CD8-positive, alpha-beta T cell (primary cell): ENCODE measurements at places on chromosomes 7 and 10.

DNA sequence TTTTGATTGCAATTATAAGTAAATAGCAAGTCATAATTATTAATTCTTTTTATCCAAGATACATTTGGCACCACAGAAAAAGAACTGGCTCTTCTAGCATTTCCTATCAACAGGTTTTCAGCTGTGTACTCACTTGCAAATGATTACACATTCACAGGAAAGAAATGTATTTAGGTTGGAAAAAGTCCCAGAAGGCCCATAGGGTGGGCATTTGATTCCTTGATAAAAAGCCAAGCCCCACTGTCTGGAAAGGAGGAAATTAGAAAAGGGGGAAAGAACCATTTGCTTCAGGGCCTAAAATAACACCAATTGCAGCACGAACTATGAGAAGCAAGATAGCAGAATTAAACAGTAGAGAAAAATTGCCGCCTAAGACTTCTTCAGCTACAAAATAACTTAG, 80.8 kb upstream of the COL1A2 start:
- DNase-seq: no peak

DNA sequence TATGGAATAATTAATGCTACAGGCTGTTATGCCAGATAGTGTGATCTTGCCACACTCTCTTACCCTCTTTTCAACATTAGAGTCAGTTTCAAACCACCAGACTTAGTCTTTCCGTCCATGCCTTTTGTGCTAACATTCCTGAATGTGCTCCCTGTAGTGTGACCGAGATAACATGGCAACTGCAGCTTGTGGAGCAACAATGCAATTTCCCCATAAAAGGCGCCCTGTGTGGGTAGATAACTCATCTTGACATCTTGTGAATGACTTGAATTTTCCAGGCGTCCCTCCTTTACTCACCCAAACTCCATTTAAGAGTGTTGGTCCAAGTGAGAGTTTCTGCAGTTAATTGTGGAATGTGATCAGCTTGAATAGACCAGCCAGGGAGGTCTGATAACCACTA, 99.6 kb downstream of the DNAH11 start:
- DNase-seq: no peak

DNA sequence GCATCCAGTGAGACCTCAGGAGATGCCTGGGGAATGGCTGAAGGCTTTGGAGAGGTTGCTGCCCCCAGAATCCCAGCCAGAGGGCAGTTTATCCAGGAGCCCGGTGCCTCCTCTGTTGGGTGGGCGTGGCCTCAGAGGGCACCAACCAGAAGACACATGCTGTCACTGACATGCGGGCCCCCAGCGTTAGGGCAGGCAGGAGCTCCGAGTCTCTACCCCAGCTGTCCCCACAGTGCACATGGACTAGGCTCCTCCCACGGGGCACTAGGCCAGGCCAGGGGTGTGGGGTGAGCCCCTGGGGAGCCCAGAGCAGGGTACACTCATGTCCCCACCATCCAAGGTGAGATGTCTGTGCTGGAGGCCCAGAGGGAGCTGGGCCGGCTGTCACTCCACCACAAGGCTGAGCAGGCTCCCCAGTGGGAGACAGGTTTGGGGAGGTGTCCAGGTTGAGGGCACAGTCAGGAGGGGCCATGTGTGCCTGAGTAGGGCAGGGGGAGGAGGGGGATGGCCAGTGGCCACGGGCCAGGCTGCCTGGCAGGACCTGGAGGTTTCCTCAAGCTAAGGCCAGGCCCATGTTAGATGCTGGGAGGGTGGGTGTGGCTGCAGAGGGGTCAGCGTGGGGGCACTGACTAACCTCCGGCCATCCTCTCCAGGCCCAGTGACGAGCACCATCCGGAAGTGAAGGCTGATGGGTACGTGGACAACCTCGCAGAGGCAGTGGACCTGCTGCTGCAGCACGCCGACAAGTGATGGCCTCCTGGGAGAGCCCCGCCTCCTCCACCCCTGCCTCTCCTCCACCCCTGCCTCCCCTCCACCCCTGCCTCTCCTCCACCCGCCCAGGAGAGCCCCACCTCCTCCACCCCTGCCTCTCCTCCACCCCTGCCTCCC, 131.3 kb downstream of the FAM53B start:
- DNase-seq: no peak

GRCh38 chr10:110706690-110707098, 62.6 kb downstream of the RBM20 start:
- DNase-seq: no peak

DNA sequence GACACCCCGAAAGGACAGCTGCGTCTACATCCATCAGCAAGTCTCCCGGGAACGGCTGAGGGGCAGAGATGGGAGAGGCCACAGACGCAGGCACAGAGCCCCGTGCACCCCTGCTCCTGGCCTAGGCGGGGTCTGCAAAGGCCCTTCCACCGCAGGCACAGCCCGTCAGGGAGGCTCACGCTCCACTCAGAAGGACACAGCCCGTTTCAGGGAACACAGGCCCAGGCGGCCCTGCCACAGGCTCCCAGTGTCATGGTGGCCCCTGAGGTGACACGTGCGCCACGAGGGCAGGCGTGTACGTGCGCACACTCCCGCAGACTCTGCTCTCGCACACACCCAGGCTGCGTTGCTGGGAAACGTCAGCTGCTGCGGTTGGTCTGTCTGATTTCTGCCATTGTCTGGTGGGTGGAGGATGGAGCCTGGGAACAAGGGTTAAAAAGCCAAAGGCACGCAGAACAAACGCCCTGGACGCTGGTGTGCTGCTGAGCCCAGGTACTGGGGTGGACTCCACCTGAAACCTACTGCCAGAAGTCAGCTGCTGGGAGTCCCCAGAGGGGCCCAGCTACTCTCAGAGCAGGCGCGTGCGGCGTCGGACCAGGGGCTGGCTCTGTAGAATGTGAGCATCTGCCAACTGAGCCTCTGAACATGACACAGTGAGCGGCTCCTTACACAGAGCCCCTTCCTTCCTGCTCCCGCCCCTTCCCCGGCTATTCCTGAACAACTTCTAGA, 13.1 kb downstream of the GPER1 start:
- no peak for DNase-seq

DNA sequence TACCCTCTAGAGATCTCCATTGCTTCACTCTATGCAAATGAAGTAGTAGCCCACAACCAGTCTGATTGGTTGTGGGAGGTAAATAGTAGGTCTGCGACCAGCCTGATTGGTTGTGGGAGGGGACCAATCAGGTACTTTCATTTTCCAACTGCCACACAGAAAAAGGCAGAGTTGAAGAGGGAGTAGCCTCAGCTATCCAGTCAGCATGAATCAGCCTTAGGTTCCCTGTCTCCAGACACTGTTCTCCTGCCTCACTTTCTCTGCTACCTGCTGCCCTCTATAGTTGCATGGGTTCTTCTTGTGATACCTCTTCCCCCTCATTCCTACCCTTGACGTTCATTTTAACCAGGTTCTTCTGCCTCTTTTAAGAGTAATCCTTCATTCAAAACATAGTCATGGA, 114.5 kb upstream of the LYZL1 start:
- no peak for DNase-seq

DNA sequence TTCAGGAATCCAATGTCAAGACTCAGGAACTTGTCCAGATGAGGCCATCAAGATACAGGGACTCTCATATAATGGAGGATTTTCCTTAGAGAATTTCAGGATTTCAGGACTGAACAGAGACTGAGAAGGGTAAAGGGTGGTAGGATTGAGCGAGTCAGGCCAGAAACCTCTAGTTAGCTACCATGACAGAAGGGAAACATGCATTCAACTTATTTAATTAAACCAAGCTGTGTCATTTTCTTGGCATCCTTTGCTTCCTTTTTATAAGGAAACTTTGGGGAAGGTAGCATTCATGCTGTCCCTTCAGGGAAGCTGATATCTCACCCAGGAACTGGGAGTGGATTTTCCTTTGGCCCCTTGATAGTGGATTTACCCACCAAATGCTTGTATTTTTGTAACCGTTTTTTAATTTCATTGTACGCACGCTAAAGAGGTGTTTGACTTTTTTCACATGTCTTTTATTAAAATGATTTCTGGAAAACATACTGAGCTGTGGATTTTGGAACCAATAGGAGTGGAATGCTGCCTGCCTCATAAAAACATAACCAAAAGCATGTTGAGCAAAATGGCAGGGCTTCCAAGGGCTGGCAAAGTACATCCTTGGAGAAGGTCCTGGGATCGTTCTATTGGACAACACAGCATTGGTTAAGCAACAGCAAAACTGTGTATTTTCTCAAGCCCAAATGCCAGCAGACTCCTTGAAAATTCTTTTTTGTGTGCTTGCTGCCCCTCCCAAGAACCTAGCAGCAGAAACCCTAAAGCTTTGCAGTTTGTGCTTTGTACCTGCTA, 104.5 kb downstream of the CXCL12 start:
- no peak for DNase-seq

DNA sequence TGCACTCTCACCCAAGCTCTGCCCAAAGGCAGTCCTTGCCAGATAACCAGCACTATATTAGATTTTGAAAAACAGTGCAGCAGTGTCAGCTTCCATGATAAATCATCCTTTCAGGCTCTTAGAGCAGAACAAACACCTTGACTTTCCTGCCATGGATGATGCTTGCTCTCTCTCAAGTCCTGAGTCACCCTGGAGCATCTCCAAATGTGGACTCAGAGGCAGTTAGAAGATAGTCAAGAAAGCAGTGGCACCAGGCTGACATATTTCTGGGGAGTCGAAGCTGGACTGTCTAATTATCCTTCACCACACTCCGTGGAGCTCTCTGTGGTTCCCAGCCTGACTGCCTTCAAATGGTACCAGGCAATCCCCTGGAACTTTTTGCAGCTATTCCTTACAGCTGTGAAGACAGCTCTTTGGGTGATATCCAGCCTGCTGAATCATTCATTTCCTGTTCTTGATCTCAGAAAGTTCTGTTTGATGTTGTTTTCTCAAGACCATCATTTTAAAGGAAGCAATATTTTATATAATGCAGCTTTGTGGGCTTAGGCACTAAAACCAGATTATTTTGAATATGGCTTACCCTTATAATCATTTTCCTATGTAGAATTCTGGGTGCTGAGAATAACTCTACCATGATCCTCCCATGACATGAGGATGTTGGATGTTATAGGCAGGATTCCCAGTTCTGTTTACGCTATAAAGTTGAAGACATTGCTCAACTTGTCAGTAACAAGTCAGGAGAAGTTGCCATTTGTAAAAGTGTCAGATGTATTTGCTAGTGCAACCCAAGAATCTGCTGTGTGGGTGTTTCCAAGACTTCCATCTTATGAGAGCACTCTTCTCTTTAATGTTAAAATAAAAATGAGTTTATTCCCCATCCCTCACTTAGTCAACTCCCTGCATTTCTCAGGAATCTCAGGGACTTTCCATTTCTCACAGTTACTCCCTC, 233.8 kb downstream of the C7orf25 start:
- no peak for DNase-seq

- no peak for DNase-seq
These were observed 46.3 kb downstream of the INSYN2A start for GRCh38 chr10:127150136-127150535.

DNA sequence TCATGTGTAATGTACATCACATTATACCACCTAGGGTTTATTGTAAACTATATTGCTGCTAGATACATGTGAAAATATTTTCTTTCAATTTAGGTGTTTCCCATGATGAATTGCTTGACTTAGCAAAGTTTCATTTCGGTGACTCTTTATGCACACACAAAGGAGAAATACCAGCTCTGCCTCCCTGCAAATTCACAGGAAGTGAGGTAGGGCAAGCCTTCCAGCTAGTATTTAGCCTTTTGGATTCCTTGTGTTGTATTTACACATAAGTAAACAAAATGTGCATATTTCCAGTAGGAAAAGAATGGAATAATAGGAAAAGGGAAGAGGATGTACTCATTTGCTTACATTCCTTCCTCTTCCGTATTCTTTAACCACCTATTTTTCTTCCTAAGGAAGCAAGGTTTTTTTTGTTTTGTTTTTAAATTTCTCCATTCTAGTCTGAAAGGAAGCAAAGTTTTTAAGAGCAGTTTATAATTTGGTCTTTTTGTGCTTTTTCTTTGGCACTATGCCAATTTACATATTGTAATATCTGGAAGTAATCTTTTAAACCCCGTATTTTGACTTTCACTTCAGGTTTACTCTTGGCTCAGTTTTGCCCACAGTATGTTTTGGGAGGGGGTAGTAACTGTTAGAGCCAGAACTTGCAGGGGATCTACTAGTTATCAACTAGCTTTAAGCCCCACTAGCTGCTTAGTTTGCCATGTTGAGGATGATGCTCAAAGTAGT, 10.4 kb downstream of the PMPCB start:
- no peak for DNase-seq
